Choroid plexus epithelial cell (primary cell): ENCODE measurements at places on chromosomes 13 and 19.
A peak's percentile ranks its signal among the peaks of the same experiment; 100 is the strongest.

- peak; percentile 41 for DNase-seq
Observed at GRCh38 chr13:71577127-71577526, 289.9 kb downstream of the DACH1 start.

GRCh38 chr19:45123440-45123850 is 30.5 kb downstream of the PPP1R37 start:
- peak; percentile 13 for DNase-seq

- DNase-seq: no peak
Observed at GRCh38 chr19:52464798-52465470, 11.6 kb downstream of the ZNF578 start.

GRCh38 chr19:10549733-10550132 is 6.0 kb downstream of the ATG4D start:
- DNase-seq: no peak

DNA sequence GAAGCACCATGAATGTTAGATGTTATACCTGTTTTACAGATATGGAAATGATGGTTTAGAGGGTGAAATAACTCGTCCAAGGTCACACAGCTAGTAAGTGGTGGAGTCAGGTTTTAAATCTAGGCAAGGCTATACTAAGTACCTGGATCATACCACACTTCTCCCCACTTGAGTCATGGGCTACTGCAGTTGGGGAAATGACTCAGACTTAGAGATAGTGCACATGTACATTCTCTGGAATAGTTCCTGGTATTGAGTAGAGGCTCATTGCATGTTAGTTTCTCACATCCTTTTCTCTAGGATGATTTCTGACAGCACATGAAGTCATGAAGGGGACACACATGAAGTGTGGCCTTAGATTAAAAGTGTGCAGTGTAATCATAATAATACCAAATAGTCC is 76.2 kb upstream of the TNFSF11 start:
- DNase-seq: peak; percentile 91

DNA sequence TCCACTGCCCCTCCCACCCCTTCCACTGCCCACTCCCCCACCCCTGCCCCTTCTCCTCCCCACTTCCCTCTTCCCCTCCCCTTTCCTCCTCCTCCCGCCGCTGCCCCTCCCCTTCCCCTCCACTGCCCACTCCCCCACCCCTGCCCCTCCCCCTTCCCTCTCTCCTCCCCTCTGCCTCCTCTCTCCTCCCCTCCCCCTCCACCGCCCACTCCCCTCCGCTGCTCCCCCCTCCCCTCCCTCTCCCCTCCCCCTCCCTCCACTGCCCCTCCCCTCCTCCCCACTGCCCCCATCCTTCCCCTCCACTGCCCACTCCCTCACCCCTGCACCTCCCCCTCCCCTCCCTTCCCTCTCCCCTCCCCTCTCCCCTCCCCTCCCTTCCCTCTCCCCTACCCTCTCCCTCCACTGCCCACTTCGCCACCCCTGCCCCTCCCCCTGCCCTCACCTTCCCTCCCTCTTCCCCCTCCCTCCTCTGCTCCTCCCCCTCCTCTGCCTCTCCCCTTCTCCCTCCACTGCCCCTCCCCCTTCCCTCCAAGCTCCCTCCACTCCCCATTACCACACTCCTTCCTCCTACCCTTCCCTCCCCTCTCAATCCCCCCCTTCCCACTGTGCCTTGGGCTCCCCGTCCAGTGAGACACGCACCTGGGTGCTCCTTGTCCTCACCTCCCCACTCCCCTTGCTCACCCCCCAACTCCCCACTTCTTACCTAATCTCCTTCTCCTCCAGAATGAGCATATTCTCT is 21.9 kb downstream of the ATP8B3 start:
- DNase-seq: no peak

DNA sequence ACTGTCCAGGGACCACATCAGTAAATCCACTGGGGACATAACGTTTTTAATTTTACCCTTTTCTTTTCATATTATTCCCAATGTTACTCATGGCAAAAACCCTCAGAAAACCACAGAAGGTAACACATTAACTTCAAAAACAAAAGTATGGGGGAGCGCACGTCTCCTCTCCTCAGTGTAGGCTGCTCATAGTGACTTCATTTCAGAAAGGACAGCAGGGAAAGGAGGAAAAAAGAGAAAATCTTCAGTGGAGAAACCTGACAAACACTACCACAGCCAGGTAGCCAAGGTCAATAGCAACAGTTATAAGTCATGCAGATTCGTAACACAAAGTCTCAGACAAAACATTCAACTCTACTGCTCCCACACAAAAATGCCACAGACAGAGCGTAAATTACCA is 21.4 kb downstream of the DZIP1 start:
- no peak for DNase-seq

DNA sequence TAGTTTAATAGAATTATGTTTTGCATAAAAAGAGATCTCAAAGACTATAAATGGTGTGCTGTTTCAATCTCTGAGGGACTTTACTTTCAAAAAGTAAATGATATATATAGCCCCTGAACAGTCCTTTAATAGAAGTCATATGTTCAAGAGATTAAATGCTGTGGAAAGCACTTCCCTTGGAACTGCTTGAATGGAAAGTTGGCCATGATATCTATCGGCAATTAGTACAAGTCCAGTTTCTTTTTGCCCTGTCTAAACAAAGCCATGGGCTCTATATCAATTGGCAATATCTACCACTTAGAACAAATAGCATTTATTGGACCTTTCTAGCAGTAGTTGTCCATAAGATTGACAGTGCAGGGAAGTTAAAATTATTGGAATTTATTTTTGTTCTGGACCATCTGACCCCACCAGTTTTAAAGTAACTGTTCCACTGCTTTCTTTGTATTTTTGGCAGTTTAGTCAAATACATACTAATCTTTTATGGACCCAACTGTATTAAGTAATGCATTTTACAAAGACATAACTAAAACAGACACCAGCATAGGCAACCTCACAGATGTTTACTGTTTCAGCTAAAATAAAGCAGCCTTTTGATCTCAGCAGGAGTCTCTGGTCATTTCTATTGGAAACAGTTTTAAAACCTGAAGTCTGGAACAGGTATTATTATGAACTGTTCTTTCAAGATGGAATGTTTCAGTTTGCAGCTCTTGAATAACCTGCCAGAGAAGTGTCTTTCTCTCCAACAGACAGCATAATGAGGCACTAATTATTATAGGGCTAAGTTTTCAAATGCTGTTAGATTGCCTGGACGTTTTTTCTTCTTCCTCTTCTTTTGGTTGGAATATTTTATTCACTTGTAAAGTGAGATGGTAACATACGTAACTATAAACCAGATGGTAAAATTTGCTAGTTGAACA is 282.6 kb downstream of the DCLK1 start:
- DNase-seq: no peak

DNA sequence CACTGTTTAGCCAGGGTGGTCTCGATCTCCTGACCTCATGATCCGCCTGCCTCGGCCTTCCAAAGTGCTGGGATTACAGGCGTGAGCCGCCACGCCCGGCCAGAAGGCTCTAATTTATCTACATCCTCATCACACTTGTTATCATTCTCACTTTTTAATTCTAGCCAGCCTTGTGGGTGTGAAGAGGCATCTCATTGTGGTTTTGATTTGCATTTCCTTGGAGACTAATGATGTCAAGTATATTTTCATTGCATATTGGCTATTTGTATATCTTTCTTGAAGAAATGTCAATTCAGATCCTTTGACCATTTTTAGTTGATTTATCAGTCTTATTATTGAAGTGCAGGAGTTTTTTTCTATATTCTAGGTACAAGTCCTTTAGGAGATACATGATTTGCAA is 27.7 kb upstream of the HIF3A start:
- DNase-seq: no peak

- DNase-seq: no peak
Observed at GRCh38 chr13:40161931-40162330, 504.5 kb downstream of the FOXO1 start.

DNA sequence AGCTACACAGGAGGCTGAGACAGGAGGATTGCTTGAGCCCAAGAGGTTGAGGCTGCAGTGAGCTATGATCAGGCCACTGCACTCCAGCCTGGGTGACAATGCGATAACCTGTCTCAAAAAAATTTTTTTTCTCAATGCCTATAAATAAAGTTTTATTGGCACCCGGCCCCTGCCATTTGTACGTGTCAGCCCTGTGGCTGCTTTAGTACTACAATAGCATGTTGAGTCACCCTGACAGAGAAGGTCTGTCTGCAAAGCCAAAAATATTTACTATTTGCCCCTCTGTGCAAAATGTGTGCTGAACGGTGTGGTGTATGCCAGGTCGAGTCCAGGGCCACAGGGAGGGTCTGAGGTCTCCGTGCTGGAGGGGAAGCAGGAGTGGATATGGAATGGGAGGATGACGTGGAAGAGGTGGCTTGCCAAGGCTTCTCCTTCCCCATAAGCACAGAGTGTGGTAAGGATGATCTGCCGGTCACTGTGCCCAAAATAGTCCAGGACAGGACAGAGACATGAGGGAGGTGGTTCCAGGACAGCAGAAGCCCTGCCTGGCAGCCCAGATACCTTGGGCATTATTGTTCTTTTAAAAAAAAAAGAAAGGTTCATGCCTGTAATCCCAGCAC is 10.0 kb downstream of the NMRK2 start:
- DNase-seq: no peak

GRCh38 chr13:105719859-105720258 is 815.6 kb downstream of the EFNB2 start:
- DNase-seq: no peak

DNA sequence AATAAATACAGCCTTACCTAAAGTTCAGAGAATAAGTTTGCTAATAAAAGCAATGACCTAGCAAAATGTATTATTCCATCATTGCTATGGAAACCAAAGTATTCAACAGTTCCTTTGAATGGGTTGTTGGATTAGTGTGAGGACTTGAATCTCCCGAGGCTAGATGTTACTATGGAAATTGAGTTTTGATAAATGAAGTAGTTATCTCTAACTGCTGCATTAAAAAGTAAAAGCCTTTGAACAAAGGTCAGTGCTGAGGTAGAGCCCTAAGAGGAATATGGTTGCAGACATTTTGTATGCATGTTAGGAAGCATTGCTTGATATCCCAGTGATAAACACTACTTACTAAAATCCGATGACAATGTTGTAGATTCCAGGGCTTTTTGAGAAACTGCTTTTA is 6.2 kb downstream of the KLF5 start:
- DNase-seq: no peak

DNA sequence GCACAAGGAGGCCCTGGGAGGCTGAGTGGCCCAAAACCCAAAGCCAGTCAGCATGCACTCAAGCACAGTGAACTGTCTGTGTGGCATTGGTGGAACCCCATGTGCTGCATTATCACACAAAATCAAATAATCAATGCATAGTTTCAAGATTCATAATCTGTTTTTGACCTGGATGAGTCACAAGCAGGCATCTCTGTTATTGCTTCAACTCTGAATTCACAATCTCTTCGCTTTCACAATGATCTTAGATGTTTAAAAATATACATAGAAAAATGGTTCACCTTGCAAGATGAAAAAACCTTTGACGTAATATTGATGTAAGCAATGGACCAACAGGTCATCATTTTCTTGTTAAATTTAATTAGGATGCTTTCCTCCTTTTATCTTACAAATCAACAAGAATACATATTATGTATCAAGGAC is 455.4 kb downstream of the IRS2 start:
- DNase-seq: peak; percentile 80

- DNase-seq: no peak
Observed at GRCh38 chr13:92721620-92722019, 505.0 kb upstream of the GPC6 start.

- no peak for DNase-seq
Observed at GRCh38 chr19:3189702-3190469, 4.2 kb downstream of the NCLN start.

- DNase-seq: no peak
Observed at GRCh38 chr19:44719262-44719701, 20.3 kb downstream of the CEACAM16 start.

GRCh38 chr19:15050639-15051038 is 1.4 kb downstream of the CASP14 start:
- no peak for DNase-seq

DNA sequence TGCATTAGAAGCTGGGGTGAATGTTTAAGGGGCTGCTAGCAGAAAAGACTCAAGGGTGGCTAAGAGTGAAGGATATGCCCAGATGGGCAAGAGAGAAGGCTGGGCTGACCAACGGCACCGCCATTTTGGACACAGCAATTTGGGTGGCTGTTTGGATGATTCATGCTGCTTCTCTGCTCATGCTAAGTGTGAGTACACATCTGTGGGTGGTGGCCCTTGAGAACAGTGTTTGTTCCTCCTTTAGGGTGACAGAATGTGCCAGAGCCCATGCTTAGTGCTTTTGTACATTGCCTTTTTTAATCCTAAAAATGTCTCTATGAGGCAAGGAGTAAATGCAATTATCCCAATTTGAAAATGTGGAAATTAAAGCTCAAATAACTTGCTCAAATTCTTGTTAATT is 9.8 kb downstream of the CBY2 start:
- no peak for DNase-seq

- DNase-seq: no peak
Observed at GRCh38 chr13:25874907-25875306, 176.9 kb downstream of the SHISA2 start.

GRCh38 chr19:54189145-54189734 is at the start of gene MBOAT7:
Gene MBOAT7 (minus strand): TSS chr19:54189580. CDS start chr19:54188508, 1,072 bp downstream.
- no peak for DNase-seq

DNA sequence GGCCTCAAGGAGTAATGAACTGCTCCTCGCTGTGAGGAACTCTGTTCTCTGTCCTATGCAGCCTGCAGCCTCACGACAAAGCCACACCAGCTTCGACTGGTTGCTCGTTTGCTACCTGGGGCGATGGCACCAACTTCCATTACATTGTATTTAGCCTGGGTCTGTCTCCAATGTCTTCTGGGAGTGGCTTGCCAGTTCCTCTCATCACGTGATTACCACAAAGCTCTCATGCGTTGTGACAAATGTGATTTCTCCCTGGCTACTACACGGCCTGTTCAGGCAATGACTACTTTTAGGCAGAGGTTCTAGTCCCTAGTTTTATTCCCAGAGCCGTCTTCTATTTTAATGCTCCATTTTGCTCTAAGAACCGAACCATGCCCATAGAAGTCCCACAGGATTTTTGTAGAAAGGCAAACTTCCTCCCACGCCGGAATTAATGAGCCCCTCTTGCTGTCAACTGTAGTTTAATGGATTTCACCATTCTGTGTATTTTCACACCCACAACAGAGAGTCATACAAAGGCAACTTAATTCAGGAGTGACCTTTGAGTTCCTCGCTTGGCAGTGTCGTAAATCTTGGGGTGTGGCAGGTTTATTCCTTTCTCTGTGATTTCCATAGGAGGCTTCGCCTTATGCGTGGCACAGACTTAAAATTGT is 351.9 kb downstream of the EFNB2 start:
- no peak for DNase-seq

GRCh38 chr19:2678044-2678671 is 24.3 kb downstream of the GNG7 start:
- DNase-seq: no peak

GRCh38 chr19:46660008-46660517 is 919 bp downstream of the DACT3 start:
- no peak for DNase-seq

DNA sequence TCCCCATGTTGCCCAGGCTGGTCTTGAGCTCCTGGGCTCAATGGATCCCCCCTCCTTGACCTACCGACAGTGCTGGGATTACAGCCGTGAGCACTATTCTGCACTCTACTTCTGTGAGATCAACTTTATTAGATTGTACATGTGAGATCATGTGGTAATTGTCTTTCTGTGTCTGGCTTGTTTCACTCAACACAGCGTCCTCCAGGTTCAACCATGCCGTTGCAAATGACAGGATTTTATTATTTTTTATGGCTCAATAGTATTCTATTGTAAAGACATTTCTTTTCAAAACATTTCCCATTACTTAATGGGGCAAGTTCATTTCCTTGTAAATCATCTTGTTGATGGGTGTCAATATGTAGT is 1.5 kb upstream of the OBI1 start:
- DNase-seq: no peak

- DNase-seq: no peak
Observed at GRCh38 chr19:54024660-54025059, 33.2 kb downstream of the CACNG6 start.
